ENCODE measurements at places on chromosomes 12 and 14.
A peak's percentile ranks its signal among the peaks of the same experiment; 100 is the strongest.

- no peak for DNase-seq
Measured at GRCh38 chr14:86892152-86892956, 1100.6 kb downstream of the GALC start.

DNA sequence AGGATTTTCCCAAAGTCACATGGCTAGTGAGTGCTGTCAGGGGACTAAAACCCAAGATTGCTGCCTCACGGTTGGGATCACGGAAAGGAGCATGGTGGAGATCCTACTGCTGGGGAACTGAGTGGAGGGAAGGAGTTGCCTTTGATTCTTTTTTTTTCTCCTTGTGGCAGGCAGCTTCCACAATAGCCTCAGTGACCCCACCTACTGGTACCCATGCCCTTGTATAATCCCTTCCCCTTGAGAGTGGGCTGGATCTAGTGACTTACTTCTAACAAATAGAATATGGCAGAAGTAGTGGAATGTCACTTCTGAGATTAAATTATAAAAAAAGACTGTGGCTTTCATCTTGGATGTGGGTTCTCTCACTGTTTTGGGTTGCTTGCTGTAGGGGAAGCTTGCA, 135.7 kb downstream of the DICER1 start:
- DNase-seq: no peak

DNA sequence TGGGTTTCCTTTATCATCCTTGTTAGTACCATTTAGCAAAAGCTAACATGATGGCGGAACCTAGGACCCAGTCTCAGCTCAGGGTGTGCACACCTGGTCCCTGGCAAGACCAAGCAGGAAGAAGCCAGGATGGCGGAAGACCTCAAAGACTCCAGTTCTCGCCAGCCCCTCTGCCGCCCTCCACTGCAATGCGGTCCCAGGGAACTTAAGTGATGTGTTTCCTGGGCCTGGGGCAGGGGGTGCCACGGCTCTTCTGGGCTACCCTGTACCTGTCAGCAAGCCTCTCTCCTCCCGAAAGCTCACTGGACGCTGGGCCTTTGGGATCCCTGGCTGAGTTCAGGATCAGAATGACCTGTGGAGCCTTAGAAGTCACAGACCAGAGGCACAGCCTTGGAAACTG, 71.3 kb downstream of the FBXL14 start:
- no peak for DNase-seq

DNA sequence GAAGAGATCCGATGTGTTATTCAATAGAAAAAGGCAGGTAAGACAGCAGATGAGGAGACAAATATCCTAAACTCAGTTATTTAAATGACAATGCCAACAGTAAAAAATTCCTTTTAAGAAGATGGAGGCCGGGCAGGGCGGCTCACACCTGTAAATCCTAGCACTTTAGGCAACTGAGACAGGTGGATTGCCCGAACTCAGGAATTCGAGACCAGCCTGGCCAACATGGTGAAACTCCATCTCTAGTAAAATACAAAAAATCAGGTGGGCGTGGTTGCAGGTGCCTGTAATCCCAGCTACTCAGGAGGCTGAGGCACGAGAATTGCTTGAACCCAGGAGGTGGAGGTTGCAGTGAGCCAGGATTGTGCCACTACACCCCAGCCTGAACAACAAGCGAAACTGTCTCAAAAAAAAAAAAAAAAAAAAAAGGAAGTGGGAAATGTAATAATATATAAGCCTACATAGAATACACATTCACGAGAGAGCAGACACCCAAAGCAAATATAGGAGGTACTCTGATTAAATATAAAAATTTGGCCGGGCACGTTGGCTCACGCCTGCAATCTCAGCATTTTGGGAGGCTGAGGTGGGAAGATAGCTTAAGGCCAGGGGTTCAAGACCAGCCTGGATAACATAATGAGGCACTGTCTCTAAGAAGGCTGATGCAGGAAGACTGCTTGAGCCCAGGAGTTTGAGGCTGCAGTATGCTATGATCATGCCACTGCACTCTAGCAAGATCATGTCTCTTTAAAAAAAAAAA, 19.0 kb downstream of the CORO1C start:
- no peak for DNase-seq

- no peak for DNase-seq
Measured at GRCh38 chr14:67698179-67698578, 2.6 kb upstream of the RDH11 start.

DNA sequence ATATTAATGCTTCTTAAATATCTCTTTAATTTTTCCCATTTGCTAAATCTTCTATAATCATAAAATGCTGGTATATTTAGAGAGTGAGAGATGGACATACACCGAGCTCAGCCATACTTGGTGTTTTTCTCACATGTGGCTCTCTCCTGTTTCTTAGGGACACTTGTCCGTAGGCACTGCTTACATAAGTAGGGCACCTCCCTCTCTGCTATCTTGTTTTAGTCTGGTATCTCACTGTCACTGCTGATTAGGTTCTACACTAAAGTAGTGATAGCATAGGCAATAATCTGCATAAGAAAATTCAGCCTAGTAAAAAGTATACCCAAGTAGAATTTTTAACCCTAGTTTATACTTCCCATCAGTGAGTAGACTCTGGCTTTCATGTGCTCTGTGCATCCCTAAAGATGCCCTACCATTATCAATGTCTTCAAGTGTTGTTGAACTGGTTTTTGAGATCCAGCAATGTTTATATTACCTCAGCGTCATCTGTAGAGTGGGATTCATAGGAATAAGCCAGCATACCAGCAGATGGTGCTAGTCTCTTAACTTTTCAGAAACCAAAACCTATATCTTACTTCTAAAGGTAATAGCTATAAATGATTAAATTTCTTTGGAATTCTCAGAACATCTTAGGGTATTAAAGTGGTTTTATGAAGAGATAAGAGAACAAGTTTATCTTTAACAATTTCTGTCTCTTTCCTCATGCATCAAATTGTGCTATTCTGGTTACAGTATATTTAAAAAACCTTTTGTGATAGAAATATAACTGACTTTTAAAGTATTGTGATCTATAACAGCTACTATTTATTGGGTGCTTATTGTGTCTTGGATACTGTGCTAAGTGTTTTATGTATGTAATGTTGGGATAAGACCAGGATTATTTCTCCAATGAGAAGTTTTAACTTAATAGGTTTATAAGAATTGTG, 32.9 kb downstream of the ARID2 start:
- DNase-seq: no peak

GRCh38 chr14:55160989-55161388, 30.4 kb downstream of the DLGAP5 start:
- no peak for DNase-seq

- no peak for DNase-seq
Measured at GRCh38 chr14:78405079-78405856, 235.1 kb downstream of the NRXN3 start.

- no peak for DNase-seq
Measured at GRCh38 chr14:70700955-70701585, 59.4 kb downstream of the TTC9 start.

DNA sequence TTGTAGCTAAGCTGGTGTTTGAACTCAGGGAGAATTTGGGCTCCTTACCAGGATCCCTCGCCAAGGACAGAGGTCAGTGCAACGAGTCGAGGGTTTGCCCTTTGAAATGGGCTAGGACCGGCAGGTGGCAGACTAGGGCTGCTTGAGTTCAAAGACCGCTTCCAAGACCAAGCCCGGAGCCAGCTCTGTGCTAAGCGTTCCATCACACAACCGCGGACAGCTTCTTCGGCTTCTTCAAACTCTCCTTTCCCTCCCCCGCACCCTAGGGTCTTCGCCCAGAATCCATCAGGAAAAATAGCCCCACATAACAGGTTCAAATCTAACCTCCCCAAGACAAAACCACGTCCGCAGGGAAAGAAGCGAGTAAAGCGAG, 705 bp upstream of the FLVCR2 start:
- peak; percentile 79 for DNase-seq

GRCh38 chr12:96711364-96711763, 195.7 kb upstream of the NEDD1 start:
- DNase-seq: no peak

- DNase-seq: no peak
Measured at GRCh38 chr12:43544703-43545102, 7.3 kb downstream of the ADAMTS20 start.

DNA sequence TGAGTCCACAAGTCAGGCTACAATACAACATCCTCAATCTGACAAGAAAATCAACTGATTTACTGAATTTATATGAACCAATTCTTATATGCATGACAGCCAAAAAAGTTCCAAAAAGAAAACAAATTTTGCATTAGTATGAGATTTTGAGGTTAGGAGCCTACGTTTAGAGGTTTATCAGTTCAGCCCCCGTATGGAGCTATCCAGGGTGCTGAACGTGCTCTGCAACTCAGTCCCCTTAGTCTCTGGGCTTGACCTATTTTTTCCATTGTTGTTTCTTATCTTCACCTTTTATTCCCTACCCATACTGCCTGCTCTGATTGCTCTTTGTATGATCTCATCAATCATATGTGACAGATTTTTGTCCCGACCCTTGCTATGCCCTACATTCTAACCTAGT, 693.0 kb downstream of the NRXN3 start:
- DNase-seq: peak; percentile 60

GRCh38 chr12:125890971-125891370, 825.7 kb downstream of the AACS start:
- DNase-seq: no peak

- DNase-seq: no peak
Measured at GRCh38 chr12:112928978-112929377, 9.3 kb upstream of the OAS3 start.

DNA sequence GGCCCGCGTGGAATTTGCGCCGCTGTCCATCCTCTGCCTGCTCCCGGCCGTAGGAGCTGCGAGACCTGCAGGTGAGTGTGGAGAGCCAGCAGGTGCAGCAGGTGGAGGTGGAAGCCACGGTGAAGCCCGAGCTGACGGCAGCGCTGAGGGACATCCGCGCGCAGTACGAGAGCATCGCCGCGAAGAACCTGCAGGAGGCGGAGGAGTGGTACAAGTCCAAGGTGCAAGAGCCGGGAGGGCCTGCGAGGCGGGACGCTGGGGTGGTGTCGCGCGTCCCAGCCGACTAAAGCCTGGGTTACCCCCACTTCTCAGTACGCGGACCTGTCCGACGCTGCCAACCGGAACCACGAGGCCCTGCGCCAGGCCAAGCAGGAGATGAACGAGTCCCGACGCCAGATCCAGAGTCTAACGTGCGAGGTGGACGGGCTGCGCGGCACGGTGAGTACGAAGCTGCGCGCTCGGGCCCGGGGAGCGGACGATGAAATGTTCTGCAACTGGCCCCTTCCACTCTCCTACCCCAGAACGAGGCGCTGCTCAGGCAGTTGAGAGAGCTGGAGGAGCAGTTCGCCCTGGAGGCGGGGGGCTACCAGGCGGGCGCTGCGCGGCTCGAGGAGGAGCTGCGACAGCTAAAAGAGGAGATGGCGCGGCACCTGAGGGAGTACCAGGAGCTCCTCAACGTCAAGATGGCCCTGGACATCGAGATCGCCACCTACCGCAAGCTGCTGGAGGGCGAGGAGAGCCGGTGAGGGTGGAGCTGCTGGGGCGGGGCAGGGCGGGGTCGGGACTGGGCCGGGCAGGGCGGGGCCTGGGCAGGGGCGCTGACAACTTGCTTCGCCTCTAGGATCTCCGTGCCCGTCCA, 2.1 kb downstream of the PRPH start:
- no peak for DNase-seq

DNA sequence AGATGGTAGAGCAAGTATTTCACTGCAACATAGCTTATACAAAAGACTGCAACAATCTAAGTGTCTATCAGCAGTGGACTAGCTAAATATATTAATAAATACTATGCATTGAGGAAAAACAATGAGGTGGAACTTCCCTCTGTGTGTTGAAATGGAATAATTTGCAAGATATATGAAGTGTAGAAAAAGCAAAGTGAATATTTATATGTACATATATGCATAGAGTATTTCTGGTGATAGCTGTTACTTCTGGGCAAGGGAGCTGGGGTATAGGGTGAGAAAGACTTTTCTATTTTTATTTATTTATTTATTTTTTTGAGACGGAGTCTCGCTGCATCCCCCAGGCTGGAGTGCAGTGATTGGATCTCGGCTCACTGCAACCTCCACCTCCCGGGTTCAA, 33.9 kb downstream of the DNAL1 start:
- DNase-seq: no peak

GRCh38 chr12:57110104-57111030, 795 bp downstream of the STAT6 start:
- DNase-seq: peak; percentile 67

- no peak for DNase-seq
Measured at GRCh38 chr14:42556551-42556950, 949.9 kb downstream of the LRFN5 start.

DNA sequence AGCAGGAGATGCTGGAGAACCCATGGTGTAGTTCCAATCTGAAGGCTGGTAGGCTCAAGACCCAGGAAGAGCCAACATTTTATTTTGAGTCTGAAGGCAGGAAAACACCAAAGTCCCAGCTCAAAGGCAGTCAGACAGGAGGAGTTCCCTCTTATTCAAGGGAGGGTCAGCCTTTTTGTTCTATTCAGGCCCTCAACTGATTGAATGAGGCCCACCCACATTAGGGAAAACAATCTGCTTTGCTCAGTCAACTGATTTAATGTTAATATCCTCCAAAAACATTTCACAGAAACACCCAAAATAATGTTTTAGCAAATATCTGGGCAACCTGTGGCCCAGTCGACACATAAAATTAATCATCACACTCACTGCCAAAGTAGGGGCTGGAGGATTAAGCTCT, 130.8 kb downstream of the LMNTD1 start:
- DNase-seq: no peak

- DNase-seq: no peak
Measured at GRCh38 chr14:34616360-34616759, 13.6 kb downstream of the SNX6 start.

DNA sequence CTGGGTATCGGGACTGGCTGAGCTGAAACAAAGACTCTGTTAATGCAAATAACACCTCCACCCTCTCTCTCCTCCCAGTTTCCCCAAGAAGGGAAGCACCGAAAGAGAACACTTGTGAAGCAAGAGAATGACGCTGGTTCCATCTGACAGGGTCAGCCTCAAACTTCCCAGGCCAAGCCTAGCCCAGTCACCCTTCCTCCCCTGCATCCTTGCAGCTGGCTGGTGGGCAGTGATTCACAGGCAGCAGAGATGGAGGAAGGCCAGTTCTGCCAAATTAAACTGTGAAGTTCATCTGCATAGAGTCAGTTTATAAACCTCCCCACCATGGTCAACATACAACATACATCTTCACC, 2.8 kb downstream of the LRRC74A start:
- no peak for DNase-seq

DNA sequence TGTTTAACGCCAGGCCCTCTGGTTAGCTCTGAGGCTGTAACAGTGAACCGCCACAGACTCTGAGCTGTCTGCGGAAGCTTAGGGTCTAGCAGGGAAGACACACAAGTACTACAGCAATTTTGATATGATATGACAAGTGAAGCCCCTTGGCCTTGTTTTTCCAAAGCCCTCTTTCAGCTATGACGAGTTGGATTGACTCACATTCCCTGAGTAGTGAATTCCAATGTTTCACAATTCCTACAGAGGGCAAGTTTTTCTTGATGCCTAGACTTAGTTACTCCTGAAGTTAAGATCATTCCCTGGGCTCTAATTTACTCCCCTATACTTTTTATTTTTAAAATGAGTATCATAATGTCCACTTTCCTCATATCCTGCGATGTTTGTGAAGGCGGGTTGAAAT, 53.3 kb upstream of the CISTR start:
- no peak for DNase-seq

GRCh38 chr12:122934722-122935121, 31.5 kb downstream of the ABCB9 start:
- DNase-seq: no peak
